Choroid plexus epithelial cell (primary cell): ENCODE measurements at places on chromosomes 6 and 20.

DNA sequence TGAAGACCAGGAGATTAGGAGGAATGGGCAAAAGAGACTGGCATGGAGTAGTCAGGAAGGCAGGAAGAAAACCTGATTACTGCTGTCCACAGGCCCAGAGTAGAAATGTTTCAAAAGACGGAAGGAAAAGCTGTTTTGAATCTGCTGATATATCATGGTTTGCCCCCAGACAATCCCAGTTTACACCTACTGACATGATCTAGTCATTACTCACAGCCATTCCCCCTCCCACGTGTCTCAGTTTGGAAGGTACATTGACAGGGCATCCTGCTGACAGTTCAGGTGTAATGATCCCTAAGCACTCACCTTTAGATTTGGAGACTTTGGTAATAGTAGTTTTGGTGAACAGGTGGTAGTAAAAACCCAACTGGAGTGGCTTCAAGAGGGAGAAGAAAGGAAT, 9.8 kb upstream of the TXNDC5 start:
- DNase-seq = no peak

DNA sequence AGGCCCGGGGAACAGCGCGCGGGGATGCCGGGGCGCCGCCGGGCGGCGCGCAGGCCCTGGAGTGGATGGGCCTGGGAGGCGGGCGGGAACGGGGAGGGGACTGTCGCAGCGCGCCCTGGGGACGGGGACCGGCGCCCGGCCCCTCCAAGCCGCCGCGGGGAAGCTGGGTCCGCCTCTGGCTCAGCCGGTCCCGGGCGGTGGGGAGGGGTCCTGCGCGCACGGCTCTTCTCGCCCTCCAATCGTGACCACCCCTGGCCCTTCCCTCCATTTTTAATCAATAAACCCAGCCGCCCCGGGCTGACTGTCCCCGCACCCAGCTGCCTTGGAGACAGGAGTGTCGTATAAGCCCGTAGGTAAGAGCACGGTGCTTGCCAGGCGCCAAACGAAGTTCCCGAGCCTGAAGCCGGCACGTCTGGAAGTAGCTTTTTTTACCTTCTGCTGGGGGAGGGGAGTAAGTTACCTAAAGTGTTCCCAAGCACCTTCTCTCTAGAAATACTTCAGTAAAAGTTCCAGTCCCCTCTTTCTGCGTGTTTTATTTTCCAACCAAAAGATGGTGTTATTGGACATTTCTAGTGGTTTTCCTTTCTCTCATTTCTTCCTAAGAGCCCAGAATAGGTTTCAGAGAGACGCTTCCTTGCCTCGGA, 780 bp upstream of the TAF4 start:
- peak; percentile 36 for DNase-seq

DNA sequence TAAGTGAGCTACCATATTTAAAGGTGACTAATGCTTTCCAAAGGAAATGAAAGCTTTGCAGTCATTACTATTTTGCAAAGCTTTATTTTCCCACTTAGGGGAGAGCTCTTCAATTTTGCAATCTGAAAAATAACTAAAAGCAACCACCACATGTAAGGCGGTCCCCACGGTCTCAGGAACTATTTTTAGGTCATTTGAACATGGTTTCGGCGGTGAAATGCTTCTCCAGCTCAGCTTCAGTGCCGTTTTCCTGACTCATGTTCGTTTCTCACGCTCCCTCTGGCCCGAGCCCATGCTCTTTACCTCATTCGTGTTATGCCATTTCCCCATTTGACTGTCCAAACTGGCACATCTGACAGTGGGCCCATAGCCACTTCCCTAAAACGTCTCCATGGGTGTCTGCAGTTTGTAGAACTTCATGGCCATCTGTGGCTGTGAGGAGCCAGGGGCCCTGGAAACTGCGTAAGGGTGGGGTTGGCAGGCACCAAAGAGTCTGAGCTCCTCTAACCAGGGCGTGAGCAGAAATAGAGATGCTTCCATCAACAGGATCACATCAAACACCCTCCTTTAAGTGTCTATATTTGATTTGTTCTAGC, 46.5 kb downstream of the ADTRP start:
- DNase-seq = peak; percentile 83

DNA sequence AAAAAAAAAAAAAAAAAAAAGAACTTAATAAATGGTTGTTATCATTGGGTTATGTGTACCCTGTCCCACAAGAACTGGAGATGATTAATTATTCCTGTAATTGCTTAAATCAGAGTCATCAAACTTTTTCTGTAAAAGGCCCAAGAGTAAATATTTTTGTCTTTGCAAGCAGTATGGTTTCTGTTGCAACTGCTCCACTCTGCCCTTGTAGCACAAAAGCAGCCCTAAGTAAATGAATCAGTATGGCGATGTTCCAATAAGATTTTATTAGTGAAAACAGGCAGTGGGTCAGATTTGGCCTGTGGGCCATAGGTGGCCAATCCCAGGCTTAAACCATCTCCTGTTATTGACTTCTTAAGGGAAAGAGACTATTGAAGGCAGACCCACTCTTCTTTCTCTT, 252.7 kb downstream of the TSHZ2 start:
- peak; percentile 5 for DNase-seq

GRCh38 chr20:38926934-38927616, 858 bp downstream of the FAM83D start:
- peak; percentile 17 for DNase-seq

- DNase-seq = peak; percentile 100
Observed at GRCh38 chr20:43938932-43939761, 24.5 kb downstream of the TOX2 start.

- DNase-seq = no peak
Observed at GRCh38 chr20:17077030-17077429, 149.8 kb upstream of the PCSK2 start.

DNA sequence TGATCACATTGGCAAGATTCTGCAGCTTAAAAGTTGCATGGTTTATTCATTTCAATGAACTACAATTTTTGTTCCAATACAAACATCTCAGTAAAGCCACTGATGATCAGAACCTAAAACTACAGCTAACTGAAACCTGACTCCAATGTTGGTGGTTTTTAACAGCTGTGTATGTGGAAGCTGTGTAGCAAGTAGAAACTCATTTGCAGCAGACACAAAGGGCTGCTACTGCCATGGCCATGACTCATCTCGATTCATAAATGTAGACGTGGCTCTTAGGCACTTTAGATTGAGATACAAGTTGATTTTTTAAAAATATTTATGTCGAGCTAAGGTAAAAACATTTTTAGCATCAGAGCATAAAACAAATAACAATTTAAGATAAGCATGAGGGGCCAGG, 19.5 kb upstream of the MAP3K4 start:
- DNase-seq = peak; percentile 97

- DNase-seq = peak; percentile 7
Observed at GRCh38 chr6:62775427-62776022, 435.7 kb upstream of the FKBP1C start.

DNA sequence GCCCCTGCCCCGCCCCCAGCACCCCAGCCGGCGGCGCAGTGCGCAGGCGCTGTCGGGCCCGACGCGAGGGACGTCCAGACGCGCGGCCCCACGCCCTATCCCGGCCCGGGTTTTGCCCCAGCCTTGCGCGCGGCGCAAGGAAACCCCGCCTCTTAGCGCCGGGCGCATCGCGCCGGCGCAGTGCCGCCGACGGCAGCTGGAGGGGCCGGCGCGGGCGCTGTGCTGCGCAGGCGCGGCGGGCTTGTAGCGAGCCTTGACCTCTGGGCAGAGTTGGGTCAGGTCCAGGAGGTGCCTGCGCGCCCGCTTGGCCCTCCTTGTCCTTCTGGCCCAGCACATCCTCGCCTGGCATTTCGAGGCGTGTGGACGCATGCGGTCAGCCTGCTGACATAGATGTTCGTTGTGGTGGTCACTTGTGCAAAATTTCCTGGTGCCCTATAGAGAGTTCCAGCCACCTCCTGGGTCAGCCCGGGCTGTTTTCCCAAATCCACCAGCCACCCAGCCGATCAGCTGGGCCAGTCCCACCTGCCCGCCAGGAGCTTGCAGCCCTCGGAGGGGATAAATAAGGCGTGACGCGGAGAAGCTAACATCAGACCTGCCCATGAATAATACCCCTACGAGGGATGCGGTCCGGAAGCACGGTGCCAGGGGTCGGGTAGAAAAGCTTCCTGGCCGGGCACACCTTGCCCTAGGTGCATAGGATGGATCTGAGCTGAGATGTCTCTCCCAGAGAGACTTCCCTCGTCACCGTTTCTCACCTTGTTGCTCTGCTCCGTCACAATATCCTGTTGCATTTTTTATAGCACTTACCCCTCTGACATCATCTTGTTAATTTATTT, 428 bp upstream of the PRELID3B start:
- DNase-seq = peak; percentile 92

- peak; percentile 15 for DNase-seq
Observed at GRCh38 chr6:116764629-116764960, 924 bp downstream of the FAM162B start.

- no peak for DNase-seq
Observed at GRCh38 chr20:44761423-44761822, 15.8 kb downstream of the KCNK15 start.

- no peak for DNase-seq
Observed at GRCh38 chr6:49772285-49772684, 14.8 kb downstream of the PGK2 start.

DNA sequence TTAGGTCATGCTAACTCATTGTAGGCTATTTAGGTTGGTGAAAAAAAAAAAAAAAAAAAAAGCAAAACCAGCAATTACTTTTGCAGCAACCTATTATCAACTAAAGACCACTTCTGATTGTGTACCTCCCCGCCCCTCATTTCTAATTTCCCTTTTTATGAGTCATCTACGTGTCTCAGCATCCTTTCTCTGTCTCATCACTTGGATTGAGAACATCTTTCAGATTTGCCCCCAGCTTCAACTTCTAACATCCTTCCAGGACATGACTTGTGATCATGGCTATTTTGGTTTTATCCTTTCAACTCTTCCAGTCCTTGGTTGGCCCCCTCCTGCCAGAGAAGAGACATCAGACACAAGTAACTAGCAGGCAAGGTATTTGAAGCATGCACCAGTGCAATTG, 156.7 kb upstream of the CCN2 start:
- no peak for DNase-seq

GRCh38 chr6:167676000-167676665, 150.6 kb upstream of the AFDN start:
- peak; percentile 51 for DNase-seq

GRCh38 chr6:82568290-82568993, 204.8 kb downstream of the TPBG start:
- no peak for DNase-seq

GRCh38 chr6:195861-196360, 96.4 kb upstream of the DUSP22 start:
- peak; percentile 66 for DNase-seq

DNA sequence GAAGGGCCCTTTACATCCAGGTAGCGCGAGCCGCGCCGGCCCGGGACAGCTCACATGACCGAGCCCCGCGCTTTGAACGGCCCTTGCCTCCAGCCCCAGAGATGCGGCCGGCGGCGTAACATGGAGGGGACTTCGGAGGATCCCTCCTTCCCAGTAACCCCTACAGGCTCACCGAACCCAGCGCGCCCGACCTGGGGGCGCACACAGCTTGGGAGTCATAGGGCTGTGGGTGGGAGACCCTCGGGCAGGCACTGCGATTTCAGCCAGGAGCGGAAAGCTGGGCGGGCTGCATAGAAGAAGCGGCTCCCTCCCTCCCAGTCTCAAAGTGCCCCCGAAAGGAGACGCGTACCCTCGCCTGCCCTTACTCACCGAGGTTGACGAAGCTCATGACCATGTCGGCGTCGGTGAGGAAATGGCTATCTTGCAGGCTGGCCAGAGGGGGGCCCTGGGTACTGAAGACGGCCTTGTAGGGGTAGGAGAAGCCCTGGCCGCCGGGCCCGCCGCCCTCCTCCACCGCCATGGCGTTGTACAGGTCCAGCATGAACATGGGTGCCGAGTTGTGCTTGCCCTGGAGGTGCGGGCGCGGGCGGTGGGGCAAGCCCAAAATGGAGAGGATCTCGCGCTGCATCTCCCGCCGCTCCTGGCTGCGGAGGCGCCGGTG, 975 bp downstream of the BMP7 start:
- DNase-seq = no peak

DNA sequence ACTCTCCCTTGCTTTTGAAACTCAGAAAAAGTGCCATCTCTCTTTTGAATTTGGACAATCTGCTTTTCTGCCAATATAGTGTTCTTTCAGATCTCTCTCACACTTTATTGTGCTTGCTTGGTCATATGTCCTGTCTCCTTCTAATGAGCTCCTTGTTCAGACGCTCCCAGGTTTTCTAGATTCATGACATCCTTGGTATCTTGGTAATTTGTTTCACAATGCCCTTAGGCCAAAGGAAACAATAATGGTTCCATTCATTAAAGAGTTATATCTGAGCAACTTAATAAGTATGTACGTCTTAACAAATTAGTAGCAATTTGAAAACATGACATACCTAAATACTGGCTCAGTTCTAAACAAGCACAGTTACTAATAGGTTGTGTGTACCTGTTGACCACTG, 293.4 kb upstream of the SPTLC3 start:
- no peak for DNase-seq

- peak; percentile 75 for DNase-seq
Observed at GRCh38 chr6:7424967-7425807, 35.6 kb downstream of the RIOK1 start.

GRCh38 chr6:109816452-109817374, 125.6 kb downstream of the FIG4 start:
- DNase-seq = no peak

GRCh38 chr6:39849764-39850163, 57.6 kb downstream of the DAAM2 start:
- DNase-seq = peak; percentile 23

DNA sequence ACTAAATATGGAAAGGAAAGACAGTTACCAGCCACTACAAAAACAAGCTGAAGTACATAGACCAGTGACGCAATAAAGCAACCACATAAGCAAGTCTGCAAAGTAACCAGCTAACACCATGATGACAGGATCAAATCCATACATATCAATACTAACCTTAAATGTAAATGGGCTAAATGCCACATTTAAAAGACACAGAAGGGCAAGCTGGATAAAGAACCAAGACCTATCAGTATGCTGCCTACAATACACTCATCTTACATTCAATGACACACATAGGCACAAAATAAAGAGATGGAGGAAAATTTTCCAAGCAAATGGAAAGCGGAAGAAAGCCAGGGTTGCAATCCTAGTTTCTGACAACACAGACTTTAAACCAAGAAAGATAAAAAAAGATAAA, 24.1 kb downstream of the HLA-C start:
- no peak for DNase-seq

- DNase-seq = no peak
Observed at GRCh38 chr6:16854986-16855385, 93.7 kb upstream of the ATXN1 start.

DNA sequence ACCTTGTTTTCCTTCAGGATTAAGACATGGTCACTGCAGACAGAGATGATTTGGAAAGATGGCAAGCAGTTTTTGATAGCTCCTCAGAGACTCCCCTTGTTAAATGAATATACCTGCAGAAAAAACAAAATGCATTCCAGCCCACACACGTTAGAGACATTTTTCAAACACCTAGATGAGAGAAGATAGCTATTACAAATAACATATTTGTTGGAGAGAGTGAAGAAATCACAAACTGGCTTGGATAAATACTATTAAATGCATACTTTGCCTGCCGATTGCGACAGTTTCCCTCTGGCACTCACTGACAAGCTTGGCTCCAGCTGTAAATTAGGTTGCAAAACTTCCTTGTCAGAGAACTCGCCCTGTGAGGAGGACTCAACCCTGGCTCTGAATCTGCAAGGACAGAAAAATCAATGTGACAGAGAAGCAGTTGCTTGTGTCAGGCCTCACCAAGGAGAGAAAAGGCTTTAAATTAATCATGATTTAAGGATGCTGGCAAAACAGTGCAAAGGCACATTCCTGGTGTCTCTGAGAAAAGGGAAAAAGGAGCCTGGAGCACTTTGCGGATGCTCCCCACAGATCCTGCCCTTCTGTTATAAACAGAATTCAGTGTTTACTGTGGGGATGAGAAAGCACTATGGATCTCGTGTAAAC, 423.7 kb upstream of the MARCKS start:
- peak; percentile 88 for DNase-seq
